ENCODE measurements at places on chromosomes 16 and 17.

DNA sequence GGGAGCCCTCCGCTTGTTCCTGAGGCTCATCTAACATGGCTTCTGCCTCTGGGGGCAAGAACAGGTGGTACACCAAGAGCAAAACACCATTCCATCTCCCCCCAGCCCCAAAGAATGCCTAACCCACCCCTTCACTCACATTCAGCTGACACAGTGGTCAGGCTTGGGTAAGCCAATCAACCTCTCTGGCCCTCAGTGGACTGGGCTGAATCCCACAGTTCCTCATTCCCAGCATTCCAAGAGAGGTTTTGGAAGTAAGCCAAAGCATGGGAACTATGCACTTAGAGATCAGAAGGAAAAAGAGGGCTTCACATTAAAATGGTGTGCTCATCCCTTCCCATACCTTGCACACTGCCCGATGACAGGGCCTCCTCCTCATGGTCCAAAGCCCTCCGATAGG, 7.8 kb downstream of the PIGS start:
- H3K36me3 ChIP-seq = no peaks in the 10 kb centered on the region
- no peaks in the 10 kb centered on the region for H3K27me3 ChIP-seq
- no peak overlapping the region for H3K27ac ChIP-seq
- no peak overlapping the region for H3K4me3 ChIP-seq
- DNase-seq = no peak

DNA sequence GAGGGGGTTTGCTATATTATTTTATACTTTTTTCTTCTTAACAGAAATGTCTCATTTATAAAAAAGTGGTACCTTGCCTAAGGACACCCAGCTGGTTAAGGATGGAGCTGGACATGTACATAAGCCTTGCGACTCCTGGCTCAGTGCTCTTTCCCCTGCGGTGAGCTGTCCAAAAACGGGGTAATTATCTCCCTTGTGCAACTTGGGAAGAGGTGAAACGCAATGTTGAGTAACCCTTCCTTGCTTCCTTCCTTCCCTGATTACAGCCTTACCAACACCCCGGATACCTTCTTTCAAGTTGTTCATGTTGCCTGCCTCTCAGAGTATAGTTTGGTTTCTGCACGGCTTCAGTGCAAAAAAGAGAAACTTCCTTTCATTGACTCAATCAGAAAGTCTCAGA, 94.1 kb upstream of the XYLT1 start:
- no peak overlapping the region for H3K27ac ChIP-seq
- no peaks in the 10 kb centered on the region for H3K36me3 ChIP-seq
- H3K27me3 ChIP-seq = no peaks in the 10 kb centered on the region
- no peaks in the 10 kb centered on the region for H3K4me1 ChIP-seq
- DNase-seq = no peak
- H3K4me3 ChIP-seq = no peak overlapping the region

DNA sequence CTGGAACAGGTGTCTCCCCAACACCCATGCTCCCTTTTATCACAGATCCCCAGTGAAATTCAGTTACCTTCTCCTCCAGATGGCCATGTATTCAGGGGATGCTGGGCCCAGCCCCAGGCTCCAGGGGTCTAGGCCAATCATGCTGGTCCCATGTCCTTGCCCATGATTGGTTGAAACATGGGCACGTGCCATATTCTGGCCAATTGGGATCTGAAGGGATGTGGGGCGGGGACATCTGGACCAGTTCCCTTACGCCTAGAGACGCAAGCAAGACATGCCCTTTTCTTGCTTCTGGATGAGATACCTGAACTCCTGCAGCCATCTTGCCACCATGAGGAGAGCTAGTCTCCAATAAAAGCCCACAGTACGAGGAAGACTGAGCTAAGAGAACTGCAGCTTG, 31.0 kb upstream of the ST6GALNAC1 start:
- H3K27me3 ChIP-seq = no peaks in the 10 kb centered on the region
- no peak overlapping the region for H3K4me3 ChIP-seq
- no peaks in the 10 kb centered on the region for H3K36me3 ChIP-seq
- H3K27ac ChIP-seq = no peak overlapping the region

DNA sequence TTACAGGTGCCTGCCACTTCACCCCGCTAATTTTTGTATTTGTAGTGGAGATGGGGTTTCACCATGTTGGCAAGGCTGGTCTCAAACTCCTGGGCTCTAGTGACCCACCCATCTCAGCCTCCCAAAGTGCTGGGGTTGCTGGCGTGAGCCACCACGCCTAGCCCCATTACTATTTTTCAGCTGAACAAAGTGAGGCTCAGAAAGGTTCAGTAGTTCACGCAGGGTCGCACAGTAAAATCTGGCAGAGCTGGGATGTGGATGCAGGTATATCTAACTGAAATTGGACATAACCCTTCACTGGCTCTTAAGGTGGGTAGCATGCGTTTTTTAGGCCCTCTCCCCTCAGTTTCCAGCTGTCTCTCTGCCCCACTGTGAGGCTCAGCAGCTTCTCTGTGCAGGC, 7.2 kb downstream of the AQP8 start:
- no peaks in the 10 kb centered on the region for H3K36me3 ChIP-seq
- H3K27me3 ChIP-seq = no peaks in the 10 kb centered on the region
- H3K4me3 ChIP-seq = no peak overlapping the region
- no peak for DNase-seq
- no peaks in the 10 kb centered on the region for H3K4me1 ChIP-seq

DNA sequence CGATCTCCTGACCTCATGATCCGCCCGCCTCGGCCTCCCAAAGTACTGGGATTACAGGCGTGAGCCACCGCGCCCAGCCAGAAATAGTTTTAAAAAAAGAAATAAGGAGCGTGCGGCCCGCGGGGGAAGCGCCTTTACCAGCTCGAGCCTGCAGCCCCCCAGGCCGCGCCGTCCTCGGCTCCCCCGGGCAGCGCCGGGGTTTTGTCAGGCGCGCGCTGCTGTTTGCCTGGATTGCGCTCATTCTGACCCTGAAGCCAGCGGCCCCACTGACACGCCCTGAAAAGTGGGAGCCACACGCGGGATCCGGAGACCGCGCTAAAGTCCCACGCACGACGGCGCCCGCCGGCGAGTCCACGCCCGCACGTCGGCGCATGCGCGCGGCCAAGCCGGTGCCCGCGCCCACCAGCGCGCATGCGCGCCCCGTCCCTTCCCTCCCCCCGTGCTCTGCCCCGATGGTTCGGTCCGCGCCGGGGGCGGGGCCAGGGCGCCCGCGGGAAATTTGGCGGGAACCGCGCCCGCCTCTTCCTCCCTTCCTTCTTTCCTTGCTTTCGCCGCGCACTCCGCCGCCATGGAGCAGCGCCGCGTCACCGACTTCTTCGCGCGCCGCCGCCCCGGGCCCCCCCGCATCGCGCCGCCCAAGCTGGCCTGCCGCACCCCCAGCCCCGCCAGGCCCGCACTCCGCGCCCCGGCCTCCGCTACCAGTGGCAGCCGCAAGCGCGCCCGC, at the start of gene CDT1:
TSS of gene CDT1 (plus strand) at position 526 of the 724 bp plus-strand sequence. CDS start at position 569, 43 bp downstream.
- H3K4me1 ChIP-seq = no peaks in the 10 kb centered on the region
- H3K36me3 ChIP-seq = no peaks in the 10 kb centered on the region
- peak; percentile 64 for DNase-seq

DNA sequence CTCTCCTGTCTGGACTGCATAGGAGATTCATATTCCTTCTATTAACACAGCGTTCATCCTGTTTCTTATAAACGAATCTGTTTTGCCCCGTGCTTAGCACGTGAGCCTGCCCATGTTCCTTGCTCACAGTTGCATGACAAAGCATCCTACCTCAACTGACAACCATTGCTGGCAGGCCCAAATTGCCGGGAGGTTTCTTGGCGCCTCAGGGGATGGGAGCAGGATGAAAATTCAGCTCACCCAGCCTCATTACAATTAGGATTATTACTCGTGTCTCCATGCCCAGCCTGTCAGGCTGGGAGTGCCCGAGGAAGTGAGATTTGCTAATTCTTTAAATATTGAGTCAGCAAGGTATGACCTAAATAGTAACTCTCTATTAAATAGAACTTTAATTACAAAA, 36.7 kb upstream of the HELZ start:
- H3K36me3 ChIP-seq = no peaks in the 10 kb centered on the region
- H3K4me1 ChIP-seq = no peaks in the 10 kb centered on the region
- no peaks in the 10 kb centered on the region for H3K27me3 ChIP-seq
- no peak for DNase-seq

- no peaks in the 10 kb centered on the region for H3K36me3 ChIP-seq
- peaks cover 26% of the 10 kb centered on the region for H3K4me1 ChIP-seq
- H3K27me3 ChIP-seq = no peaks in the 10 kb centered on the region
- no peak overlapping the region for H3K27ac ChIP-seq
- peak; percentile 69 for DNase-seq
These were observed 94.0 kb downstream of the SKAP1 start for GRCh38 chr17:48335858-48336500.

GRCh38 chr16:88602091-88602490, 31.9 kb downstream of the ZC3H18 start:
- H3K36me3 ChIP-seq = no peaks in the 10 kb centered on the region
- DNase-seq = no peak
- H3K4me1 ChIP-seq = peaks cover 14% of the 10 kb centered on the region

DNA sequence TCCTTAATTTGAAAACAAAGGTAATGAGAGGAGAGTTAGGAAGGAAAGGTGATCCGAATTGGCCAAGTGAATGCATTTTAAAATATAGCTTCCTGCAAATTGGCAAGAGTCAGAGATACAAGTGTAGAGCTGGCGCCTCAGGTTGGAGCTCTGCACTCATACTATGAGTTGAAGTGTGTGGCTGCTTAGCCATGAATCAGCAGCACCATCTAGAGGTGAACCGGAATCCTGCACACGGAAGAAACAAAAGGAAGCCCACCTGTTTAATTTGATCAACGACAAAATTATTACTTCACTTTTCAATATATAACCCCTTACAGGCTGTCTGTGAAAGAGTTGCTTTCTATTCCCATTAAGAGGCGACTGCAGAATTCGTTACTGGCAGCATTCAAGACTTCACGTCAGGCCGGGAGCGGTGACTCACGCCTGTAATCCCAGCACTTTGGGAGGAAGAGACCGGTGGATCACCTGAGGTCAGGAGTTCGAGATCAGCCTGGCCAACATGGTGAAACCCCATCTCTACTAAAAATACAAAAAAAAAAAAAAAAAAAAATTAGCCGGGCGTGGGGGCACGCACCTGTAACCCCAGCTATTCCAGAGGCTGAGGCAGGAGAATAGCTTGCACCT, 1253.7 kb upstream of the CDH8 start:
- H3K27me3 ChIP-seq = no peaks in the 10 kb centered on the region
- peak; percentile 55 for DNase-seq
- no peaks in the 10 kb centered on the region for H3K4me1 ChIP-seq
- H3K4me3 ChIP-seq = no peak overlapping the region
- no peak overlapping the region for H3K27ac ChIP-seq

GRCh38 chr16:72149676-72150464, 22.1 kb downstream of the PMFBP1 start:
- peaks cover 12% of the 10 kb centered on the region for H3K4me1 ChIP-seq
- no peak overlapping the region for H3K4me3 ChIP-seq
- peak; percentile 14 for DNase-seq
- no peaks in the 10 kb centered on the region for H3K36me3 ChIP-seq

GRCh38 chr16:28164140-28164539, 47.6 kb downstream of the XPO6 start:
- DNase-seq = no peak
- H3K27me3 ChIP-seq = no peaks in the 10 kb centered on the region
- no peak overlapping the region for H3K4me3 ChIP-seq

GRCh38 chr16:19127205-19127604, 13.4 kb downstream of the ITPRIPL2 start:
- no peaks in the 10 kb centered on the region for H3K36me3 ChIP-seq
- DNase-seq = no peak
- no peaks in the 10 kb centered on the region for H3K27me3 ChIP-seq
- H3K4me1 ChIP-seq = no peaks in the 10 kb centered on the region
- H3K4me3 ChIP-seq = no peak overlapping the region
- no peak overlapping the region for H3K27ac ChIP-seq

DNA sequence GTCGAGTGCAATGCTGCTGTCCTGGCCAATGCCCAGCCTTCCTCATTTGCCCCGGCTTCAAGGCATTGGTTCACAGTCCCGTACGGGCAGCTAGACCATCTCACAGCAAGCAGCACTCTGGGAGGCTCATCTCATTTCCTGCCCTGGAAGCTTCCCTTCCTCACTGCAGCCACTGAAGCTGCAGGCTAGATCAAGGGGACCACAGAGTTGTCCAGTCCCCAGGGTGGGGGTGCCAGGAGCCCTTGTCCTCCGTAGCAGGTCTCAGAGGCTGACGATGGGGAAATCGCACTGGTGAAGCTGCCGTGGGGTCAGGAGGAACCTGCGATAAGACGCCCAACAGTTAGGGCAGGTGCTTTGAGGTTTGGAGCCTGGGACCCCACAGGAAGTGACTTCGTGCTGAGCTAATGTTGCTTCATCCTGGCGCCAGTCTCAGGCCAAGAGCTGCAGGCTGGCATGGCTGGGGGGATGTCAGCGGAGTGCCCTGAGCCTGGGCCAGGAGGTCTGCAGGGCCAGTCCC, at the start of gene SPNS3:
TSS of gene SPNS3 (plus strand) at position 426 of the 517 bp plus-strand sequence. CDS start at position 454, 28 bp downstream.
- H3K4me1 ChIP-seq = no peaks in the 10 kb centered on the region
- no peak within 1 kb of the TSS for H3K4me3 ChIP-seq
- H3K27me3 ChIP-seq = no peaks in the 10 kb centered on the region
- peak; percentile 7 for DNase-seq
- H3K27ac ChIP-seq = no peak within 1 kb of the TSS

GRCh38 chr16:47043970-47044684, 70.7 kb upstream of the DNAJA2 start:
- DNase-seq = no peak
- H3K4me3 ChIP-seq = no peak overlapping the region
- H3K27me3 ChIP-seq = peaks cover 4% of the 10 kb centered on the region
- no peaks in the 10 kb centered on the region for H3K36me3 ChIP-seq

- H3K27ac ChIP-seq = peak overlapping the region; percentile 44
- H3K4me3 ChIP-seq = no peak overlapping the region
- H3K4me1 ChIP-seq = 0 out of 2 replicates have a peak, but pooled peaks cover 5% of the 10 kb centered on the region
- H3K27me3 ChIP-seq = no peaks in the 10 kb centered on the region
These were observed 171.4 kb upstream of the DYNLRB2 start for GRCh38 chr16:80369138-80369958.

GRCh38 chr17:29573558-29573869, 5.0 kb downstream of the TP53I13 start:
- no peaks in the 10 kb centered on the region for H3K27me3 ChIP-seq
- no peak overlapping the region for H3K27ac ChIP-seq
- H3K36me3 ChIP-seq = no peaks in the 10 kb centered on the region
- no peak overlapping the region for H3K4me3 ChIP-seq

DNA sequence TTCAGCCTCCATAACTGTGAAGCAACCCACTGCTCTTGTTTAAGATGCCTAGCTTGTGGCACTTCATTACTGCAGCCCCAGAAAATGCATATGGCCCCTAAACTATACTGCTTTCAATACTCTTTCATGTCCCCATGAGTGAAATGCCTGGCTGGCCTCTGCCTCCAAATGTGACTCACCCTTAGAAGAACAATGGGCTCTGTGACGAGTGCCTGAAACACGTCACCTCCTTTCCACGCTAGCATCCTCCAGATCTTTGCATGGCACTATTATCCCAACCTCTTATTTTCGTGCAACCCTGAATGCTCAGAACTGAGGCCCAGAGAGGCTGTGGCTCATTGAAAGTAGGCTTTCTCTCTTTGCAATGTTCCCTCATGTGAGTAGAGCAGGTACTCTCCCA, 233.1 kb downstream of the CBLN1 start:
- H3K4me1 ChIP-seq = no peaks in the 10 kb centered on the region
- no peak overlapping the region for H3K4me3 ChIP-seq
- H3K27me3 ChIP-seq = no peaks in the 10 kb centered on the region
- no peak overlapping the region for H3K27ac ChIP-seq
- no peaks in the 10 kb centered on the region for H3K36me3 ChIP-seq

- no peak within 1 kb of the TSS for H3K27ac ChIP-seq
- DNase-seq = no peak
- H3K4me1 ChIP-seq = no peaks in the 10 kb centered on the region
- H3K27me3 ChIP-seq = peaks cover 16% of the 10 kb centered on the region
- H3K36me3 ChIP-seq = no peaks in the 10 kb centered on the region
- no peak within 1 kb of the TSS for H3K4me3 ChIP-seq
These were observed at the start of gene BCAR1 for GRCh38 chr16:75251280-75252048. BCAR1 (minus strand) TSS chr16:75251624; CDS start chr16:75251482, 142 bp downstream.

All from MM.1S (cell line).